ENCODE measurements at places on chromosomes 7 and 10.

DNA sequence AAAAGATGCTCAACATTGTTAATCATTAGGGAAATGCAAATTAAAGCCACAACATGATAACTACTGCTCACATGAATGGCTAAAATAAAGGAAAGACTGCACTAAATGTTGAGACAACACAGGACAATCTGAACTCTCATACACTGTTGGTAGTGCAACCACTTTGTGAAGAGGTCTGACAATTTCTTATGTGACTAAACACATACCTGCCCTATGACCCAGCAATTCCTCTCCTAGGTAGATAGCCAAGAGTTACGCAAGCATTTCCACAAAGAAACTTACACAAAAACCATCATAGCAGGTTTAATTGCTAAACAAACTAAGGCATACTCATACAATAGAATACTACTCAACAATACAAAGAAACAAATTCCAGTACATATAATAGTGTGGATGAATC is 41.8 kb upstream of the HERPUD2 start:
- peaks cover 12% of the 10 kb centered on the region for H3K27me3 ChIP-seq
- H3K4me3 ChIP-seq: no peak overlapping the region
- no peak overlapping the region for H3K27ac ChIP-seq
- peaks cover 1% of the 10 kb centered on the region for H3K4me1 ChIP-seq

- no peaks in the 10 kb centered on the region for H3K27me3 ChIP-seq
- DNase-seq: no peak
- no peak overlapping the region for H3K4me3 ChIP-seq
- no peak overlapping the region for H3K27ac ChIP-seq
Observed at GRCh38 chr7:158067219-158067930, 520.2 kb downstream of the PTPRN2 start.

DNA sequence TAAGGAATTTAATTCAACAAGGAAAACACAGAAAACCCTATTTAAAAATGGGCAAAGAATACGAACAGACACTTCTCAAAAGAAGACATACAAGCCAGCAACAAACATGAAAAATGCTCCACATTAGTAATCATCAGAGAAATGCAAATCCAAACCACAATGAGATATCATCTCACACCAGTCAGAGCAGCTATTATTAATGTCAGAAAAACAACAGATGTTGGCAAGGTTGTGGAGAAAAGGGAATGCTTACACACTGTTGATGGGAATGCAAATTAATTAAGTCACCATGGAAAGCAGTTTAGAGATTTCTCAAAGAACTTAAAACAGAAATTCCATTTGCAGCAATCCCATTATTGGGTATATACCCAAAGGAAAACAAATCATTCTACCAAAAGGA is 55.2 kb downstream of the GCC1 start:
- H3K4me1 ChIP-seq: no peaks in the 10 kb centered on the region
- no peak for DNase-seq
- peaks cover 33% of the 10 kb centered on the region for H3K27me3 ChIP-seq
- H3K4me3 ChIP-seq: no peak overlapping the region
- no peaks in the 10 kb centered on the region for H3K36me3 ChIP-seq

- peaks cover 14% of the 10 kb centered on the region for H3K27me3 ChIP-seq
- no peak overlapping the region for H3K27ac ChIP-seq
- no peak overlapping the region for H3K4me3 ChIP-seq
- H3K36me3 ChIP-seq: no peaks in the 10 kb centered on the region
- peaks cover 29% of the 10 kb centered on the region for H3K4me1 ChIP-seq
- DNase-seq: no peak
Observed at GRCh38 chr10:70176441-70176840, 6.1 kb upstream of the SAR1A start.

- H3K27ac ChIP-seq: no peak overlapping the region
- no peaks in the 10 kb centered on the region for H3K27me3 ChIP-seq
- peaks cover 45% of the 10 kb centered on the region for H3K36me3 ChIP-seq
- peaks cover 19% of the 10 kb centered on the region for H3K4me1 ChIP-seq
- H3K4me3 ChIP-seq: no peak overlapping the region
Observed at GRCh38 chr7:129014501-129015101, 40.3 kb downstream of the TNPO3 start.

GRCh38 chr10:71916827-71917226 is 47.4 kb upstream of the CHST3 start:
- H3K27ac ChIP-seq: no peak overlapping the region
- DNase-seq: no peak
- peaks cover 2% of the 10 kb centered on the region for H3K4me1 ChIP-seq
- no peaks in the 10 kb centered on the region for H3K36me3 ChIP-seq
- H3K27me3 ChIP-seq: peaks cover 8% of the 10 kb centered on the region

Measured in activated CD4-positive, alpha-beta memory T cell treated with anti-CD3 and anti-CD28 coated beads, Interleukin-2, amount 10 ng/mL, durations not matched to agents 7 days and 5 days (primary cell).